ENCODE measurements at places on chromosomes 1 and 21.

GRCh38 chr1:93360111-93360510 lies 14.4 kb downstream of the DR1 start:
- no peak for DNase-seq

DNA sequence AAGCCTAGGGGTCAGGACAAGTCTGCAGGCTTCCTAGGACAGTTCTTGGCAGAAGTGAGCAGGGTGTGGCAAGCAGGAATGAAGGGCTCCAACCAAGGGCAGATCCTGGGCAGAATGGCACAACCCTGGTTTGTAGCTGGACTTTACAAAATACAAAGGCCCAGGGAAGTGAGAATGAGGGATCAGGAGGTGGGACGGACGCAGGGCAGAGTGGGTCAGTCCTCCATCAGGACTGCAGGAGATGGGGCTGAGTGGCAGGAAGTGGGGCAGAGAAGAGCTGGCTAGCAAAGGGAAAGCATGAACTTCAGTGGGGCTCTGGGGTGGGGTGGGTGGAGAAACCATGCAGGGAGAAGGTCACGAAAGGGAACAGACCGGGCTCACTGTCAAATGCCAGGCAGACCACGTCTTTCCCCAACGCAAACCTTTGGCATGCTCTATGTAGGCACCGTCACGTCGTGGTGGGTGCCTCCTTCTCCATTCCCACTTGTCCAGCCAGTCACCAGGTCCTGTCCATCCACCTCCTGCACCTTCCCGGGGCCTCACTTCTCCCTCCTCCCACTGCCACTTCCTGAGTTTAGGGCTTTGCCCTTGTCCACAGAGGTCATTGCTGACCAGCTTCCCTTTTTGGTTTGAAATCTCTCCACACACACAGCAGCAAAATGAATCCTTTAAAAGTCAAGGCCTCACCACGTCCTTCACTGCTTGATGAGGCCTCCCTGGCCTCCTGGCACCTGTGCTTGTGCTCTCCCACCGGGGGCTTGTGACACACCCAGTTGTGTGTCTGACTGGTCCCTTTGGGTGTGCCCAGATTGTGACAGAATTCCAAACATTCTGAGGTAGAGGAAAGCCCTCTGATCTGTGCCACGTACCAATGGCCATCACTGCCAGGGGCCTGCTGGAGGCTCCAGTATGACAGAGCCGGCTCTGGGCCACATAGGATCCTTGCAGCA lies 8.7 kb upstream of the CLDN19 start:
- no peak for DNase-seq

DNA sequence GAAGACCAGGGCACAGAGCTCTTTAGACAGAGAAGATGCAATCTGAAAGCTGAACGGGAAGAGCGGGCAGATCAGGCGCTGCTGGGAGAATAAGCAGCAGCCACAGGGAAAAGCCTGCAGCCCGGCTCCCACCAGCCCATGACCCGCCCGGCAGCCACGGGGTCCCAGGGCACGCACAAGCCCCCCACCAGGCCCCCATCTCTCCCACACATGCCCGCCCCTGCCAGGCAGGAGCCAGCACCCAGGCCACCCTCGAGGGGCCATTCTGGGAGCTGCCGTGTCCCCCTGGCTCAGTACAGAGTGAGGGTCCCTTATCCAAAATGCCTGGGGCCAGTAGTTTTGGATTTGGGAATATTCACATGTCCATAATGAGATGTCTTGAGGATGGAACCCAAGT lies 16.3 kb downstream of the SLC19A1 start:
- DNase-seq: peak; percentile 12

GRCh38 chr1:22044690-22045420 lies 7.7 kb upstream of the CDC42 start:
- DNase-seq: no peak

- no peak for DNase-seq
These were observed 643 bp downstream of the CFAP298 start for GRCh38 chr21:32611471-32611997.

DNA sequence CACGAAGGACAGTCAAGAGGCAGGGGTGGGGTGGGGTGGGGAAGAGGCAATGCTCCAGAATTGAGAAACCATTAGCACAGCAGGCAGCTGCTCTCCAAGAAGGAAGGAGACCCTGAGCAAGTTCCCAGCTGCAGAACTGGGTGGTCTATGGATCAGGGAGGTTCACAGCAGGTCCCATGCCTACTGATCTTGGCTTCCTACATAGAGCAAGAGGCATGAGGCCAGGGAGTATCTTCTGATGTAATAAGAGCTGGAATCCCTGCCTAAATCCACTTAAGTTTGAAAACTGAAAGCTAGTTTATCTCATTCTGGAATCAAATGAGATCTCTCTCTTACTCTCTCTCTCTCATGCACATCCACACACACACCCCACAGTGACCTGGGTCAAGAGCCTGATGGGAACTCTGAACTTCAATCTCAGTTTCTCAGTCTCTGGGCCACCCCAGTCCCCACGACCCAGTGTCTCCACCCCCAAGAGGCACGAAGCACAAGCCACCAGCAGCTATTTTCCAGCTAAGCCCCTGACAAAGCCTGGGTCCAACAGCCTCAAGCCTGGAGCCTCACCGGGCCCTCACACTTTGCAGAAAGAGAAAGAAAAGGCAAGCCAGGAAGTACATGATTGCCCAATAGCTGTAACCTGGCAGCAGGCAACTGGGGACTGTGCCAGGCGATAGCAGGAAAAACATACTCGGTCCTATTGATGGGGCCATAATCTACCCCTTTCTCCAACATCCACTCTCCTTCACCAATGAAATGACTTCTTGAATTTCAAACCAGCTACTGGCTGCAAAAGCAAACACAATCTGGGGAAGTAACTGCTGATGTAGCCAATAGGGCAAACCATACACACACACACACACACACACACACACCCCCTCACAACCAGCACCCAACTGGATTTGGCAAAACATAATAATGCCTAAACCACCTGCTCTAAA lies 2.2 kb downstream of the NUAK2 start:
- DNase-seq: peak; percentile 28

DNA sequence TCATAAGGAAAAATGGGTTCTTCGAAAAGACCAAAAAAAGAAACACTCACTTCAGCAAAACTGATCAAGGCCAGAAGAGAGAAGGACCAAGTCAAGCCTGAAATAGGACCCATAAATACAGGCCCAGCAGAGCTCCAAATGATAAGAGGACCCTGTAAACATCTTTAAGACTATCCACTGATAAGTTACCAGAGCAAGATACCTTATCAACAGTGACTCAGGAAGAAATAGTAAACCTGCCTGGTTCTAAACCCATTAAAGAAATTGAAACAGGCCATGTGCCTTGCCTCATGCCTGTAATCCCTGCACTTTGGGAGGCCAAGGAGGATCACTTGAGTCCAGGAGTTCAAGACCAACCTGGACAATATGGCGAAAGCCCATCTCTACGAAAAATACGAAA lies 81.8 kb upstream of the ERRFI1 start:
- DNase-seq: no peak

- DNase-seq: no peak
These were observed 44.7 kb upstream of the ZBTB40 start for GRCh38 chr1:22406722-22407495.

DNA sequence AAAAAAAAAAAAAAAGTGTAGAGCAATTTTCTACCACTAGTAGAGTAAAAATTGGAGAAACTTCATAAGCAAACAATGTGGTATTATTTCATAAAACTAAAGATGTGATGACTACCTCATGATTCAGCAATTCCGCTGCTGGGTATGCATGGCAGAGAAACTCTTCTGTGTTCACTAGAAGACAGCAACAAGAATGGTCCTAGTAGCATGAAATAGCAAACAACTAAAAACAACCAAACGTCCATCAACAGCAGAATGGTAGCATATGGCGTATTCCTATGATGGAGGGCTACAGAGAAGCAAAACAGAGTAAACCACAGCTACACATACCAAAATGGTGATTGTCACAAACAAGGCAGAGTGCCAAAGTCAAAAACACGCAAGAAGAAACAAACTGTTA lies 18.9 kb downstream of the HTR1D start:
- no peak for DNase-seq

- DNase-seq: no peak
These were observed 184.2 kb downstream of the ETS2 start for GRCh38 chr21:38989745-38990423.

- peak; percentile 29 for DNase-seq
These were observed 9.8 kb downstream of the NHLH1 start for GRCh38 chr1:160376525-160377131.

GRCh38 chr1:20601129-20601825 lies 12.4 kb downstream of the CDA start:
- DNase-seq: no peak

- DNase-seq: no peak
These were observed 19.8 kb upstream of the LBR start for GRCh38 chr1:225447650-225448089.

DNA sequence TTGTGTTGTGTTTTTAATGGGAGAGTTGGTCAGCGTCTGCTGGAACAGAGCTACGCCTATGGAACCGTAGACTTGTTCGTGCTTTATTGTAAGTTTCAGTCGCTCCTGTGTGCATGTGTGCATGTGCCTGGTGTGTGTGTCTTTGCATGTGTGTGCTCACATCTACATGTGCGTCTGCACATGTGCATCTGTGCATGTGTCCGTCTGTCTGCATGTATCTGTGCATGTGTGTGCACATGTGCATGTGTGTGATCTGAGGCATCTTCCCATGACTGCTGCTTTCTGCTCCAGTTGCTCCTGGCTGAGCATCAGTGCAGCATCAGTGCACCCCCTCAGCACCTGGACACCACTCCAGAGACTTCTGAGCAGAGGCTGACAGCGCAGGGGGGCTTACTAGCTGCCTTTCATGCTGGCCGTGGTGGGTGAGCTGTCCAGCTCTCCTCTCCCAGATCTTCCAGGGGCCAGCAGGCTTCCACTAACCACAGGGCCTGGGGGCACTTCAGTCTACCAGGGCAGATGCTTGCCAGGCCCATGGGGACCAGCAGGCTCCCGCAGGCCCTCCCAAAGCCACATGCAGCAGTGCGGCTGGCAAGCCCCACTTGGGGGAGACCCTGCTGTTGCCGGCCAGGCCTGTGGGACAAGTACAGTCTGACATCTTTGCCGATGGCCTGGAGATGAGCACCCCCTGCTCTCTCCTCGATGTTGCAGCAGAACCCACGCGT lies 47.8 kb upstream of the PCBP3 start:
- DNase-seq: no peak

DNA sequence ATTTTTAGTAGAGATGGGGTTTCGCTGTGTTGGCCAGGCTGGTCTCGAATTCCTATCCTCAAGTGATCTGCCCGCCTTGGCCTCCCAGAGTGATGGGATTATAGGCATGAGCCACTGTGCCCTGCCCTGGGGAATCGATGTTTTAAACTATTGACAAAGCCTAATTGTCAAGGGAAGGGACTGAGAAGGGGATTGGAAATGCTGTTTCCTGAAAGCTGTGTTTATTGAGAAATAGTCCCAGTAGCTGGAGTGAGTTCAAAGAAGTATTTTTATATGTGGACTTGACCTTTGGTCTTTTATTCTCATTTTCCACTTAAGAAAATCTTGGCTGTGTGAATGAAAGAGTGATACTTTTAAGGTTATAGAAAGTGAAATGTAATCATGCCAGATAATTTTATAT lies 47.5 kb downstream of the KIF1B start:
- DNase-seq: no peak

GRCh38 chr1:248884632-248885295 lies 21.3 kb upstream of the PGBD2 start:
- no peak for DNase-seq
